T-helper 9 cell (primary cell): ENCODE measurements at places on chromosomes 11 and 22.

DNA sequence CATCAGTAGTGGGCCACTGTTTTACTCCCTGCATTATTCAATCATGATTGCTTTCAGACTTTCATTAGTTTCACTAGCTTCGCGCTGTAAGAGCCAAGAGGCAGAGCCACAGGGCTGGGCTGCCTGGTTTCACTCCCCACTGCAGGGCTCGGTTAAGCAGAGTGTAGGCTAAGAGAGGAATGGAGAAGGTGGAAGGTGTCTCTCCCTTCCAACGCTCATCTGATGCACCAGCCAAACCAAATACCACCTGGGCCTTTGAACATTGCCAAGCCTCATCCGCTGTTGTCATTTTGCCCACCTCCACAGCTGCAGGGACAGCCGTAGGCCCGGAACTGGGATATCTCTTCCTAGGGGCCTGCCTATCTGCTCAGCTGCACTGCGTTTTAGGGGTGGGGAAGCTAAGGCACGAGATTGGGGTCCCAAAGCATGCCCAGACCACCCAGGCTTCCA lies 480 bp upstream of the SMARCB1 start:
- no peak for DNase-seq

GRCh38 chr11:3003396-3004231 lies 11.5 kb upstream of the NAP1L4 start:
- DNase-seq: no peak

GRCh38 chr22:44916281-44917231 lies 93.2 kb downstream of the PHF21B start:
- no peak for DNase-seq

DNA sequence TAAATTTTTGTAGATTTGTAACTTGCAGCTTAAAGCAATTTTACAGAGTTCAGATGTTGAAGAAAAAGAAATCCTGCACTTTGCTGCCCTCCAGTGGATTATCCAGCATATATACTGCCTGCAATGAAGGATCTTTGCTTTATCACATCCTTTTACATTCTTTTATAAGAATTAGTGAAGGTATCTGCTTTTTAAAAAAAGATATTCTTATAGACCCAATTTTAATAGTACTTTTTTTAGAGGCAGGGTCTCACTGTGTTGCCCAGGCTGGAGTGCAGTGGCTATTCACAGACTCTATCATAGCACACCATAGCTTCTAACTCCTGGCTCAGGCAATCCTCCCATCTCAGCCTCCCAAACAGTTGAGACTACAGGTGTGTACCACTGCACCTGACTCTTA lies 60.7 kb downstream of the TTC17 start:
- DNase-seq: no peak

GRCh38 chr22:27962268-27963044 lies 43.4 kb upstream of the PITPNB start:
- no peak for DNase-seq

DNA sequence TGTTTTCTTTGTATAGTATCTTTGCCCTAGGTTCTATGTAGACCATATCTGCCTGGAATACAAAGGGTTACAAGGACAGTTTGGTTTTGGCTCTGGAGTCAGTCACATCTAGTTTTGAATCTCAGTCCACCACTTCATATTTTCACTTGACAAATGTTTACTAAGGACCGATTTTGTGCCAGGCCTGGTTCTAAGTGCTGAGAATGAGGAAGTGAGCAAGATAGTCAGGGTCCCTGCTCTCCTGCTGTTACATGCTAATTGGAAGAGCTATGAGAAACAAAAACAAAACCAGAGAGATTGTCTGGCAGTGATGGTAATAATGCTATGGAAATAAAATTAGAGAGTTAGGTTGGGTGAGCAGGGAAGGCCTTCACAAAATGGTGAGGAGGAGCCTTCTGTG lies 66.1 kb upstream of the ARHGAP20 start:
- no peak for DNase-seq

DNA sequence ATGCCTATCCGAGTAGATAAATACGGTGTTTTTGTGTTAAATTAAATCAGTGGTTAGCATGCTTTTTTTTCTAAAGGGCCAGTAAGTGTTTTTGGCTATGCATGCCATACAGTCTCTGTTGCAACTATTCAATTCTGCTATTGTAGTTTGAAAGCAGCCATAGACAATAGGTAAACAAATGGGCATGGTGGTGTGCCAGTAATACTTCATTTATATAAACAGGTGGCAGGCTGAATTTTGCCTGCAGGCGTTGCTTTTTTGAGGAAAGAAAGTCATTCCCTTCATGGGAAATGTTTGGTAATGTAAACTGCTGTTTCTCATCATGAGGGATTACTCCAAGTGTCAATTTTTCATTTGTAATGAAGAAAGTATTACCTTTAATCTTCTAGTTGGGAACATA lies 106.5 kb downstream of the TMEM135 start:
- no peak for DNase-seq

- DNase-seq: no peak
Observed at GRCh38 chr11:120219938-120220746, 9.3 kb downstream of the OAF start.

GRCh38 chr11:6323291-6323905 lies 3.1 kb upstream of the CAVIN3 start:
- no peak for DNase-seq

DNA sequence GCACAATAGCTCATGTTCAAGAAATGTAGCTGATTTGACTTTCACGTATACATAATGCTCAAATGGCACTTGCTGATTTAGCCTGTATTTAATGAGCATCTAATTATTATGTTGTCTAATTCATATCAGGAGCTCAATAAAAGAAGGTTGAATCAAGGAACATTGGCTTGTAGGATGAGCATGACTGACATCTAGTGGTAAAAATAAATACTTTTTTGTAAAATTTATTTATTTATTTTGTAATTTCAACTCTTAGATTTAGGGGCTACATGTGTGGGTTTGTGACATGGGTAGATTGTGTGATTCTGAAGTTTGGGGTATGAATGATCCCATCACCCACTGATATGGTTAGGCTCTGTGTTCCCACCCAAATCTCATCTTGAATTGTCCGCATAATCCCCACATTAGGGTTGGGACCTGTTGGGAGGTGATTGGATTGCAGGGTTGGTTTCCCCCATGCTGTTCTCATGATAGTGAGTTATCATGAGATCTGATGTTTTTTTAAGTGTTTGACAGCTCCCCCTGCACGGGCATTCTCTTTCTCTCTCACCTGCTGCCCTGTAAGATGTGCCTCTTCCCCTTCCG lies 1.7 kb upstream of the OR52E5 start:
- no peak for DNase-seq

DNA sequence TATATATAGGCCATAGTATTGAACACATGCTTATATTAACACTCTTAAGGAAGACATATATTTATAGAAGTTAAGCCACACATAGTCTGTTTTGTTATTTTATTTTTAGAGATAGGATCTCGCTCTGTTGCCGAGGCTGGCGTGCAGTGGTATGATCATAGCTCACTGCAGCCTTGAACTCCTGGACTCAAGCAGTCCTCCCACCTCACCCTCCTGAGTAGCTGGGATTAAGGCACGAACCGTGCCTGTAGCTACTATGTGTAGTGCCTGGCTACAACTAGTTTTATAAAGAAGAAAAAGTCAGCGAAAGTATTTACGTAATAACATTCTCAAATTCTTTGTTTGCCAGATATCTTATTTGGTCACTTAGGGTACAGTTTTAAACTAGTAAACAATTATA lies 5.6 kb upstream of the UCP2 start:
- DNase-seq: no peak

- DNase-seq: no peak
Observed at GRCh38 chr11:41459465-41460401, at the start of gene LRRC4C. TSS of gene LRRC4C (minus strand) at chr11:41459652.

DNA sequence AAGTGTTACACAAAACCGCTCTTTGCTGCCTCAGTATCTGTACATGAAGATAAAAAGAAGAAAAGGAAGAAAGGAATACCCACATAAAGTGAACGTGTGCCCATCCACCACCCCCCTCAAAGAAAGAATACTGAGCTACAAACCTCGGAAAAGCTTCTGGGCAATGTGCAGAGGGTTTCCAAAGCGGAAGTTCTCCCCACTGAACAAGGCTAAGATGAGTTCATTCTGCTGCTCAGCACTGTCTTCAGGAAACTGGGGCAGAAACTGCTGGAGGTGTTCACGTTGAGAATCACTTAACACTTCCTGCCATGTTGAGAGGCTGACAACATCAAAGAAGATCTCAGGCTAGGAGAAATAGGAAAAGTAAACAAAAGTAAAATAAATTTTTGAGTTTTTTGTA lies 6.9 kb downstream of the NFRKB start:
- DNase-seq: no peak

DNA sequence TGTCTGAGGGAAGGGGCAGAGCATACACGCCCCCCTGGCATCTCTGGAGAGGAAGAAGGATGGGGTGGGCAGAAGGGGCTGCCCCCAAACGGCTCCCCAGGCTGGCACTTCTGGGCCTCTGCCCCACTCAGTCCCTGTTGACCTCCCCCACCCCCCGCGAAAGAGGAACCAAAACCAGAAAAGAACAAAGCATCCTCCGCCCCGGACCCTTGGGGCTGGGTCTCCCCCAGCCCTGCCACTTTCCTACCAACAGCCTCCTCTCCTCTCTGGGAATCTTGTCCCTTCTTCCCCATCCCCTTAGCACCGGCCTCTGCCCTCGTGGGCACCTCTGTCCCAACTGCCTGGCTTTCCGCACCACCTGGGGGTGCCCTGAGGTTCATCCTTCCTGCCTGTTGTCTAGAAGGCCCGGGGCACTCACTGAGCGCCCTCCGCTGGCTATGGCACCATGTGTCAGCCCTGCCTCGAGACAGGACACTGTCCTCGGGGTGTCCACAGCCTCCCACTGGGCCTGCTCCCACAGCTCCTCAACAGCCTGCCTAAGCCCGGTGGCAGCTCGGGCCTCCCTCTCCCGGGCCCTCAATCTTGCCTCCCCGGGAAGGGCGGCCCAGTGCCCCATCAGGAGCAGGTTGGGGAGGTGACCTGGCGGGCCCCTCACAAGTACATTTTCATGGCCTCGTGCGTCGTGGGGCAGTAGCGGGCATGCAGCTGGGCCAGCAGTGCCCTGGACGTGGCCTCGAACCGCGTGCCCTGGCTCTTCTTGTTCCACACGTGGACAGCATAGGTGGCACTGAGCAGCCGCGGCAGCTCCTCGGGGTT lies 28.2 kb downstream of the A4GALT start:
- DNase-seq: no peak

GRCh38 chr11:70141486-70142220 lies 61.4 kb upstream of the FADD start:
- DNase-seq: no peak
